Caudate nucleus (tissue), 63 donors: ENCODE measurements at places on chromosomes 7 and 10.

GRCh38 chr10:62852961-62853702 is 37.0 kb upstream of the EGR2 start:
- no peak for DNase-seq

DNA sequence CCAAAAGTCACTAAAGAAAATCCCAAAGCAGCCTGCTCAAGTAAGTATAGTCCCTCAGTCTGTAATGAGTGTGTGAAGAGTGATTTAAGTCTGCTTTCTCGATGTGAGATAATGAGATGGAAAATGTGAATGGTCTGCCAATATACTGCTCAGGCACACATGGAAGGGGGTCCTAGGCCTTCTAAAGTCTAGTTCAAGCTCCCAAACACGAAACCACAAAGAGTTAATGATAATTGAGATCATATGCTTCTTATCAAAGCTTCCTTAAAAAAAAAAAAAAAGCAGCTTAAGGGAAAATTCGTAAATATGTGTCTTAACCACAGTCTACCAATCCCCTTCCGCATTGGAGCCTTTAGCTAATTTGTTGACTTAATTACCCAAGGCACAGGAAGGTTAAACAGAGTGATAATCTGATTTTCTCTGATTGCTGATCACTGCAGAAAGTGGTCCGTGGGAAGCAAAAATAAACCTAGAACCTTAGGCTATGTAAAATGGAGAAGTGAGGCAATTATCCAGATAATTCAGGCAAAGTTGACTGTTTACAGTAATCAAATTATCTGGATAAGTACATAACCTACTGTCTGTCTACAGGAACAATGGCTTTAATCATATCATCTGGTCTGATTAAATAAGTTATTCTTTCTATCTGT is 172.9 kb downstream of the MBL2 start:
- no peak for DNase-seq

DNA sequence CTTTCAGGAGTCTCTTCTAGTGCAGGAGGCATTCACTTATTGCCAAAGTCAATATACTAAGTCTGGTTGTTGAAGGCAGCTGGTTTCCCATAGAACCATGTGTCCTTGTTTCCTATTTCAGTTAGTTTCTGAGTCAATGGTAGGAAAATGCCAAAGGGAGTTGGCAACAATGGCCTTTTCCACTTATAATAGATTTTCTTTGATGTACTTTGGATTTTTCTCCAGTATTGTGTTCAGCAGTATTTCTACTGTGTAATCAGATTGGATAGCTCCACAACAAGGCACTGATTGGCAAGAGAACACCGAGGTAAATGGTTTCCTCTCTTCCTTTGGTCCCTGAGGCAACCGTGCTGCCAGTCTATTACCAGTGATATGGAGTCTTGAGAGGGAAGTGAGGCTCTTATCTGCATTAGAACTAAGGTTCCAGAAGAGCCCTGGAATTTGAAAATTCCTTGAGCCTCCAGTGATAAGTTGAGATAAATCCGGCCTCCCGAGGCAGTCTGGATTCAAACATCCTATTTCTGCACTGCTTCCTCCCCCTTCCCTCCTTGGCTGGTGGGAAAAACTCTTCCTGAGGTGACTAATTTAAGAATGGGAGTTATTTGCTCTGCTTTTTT is 7.9 kb upstream of the SEPTIN7 start:
- no peak for DNase-seq

- no peak for DNase-seq
These were observed 540.0 kb upstream of the TEX47 start for GRCh38 chr7:89335490-89335889.
